Pulmonary artery endothelial cell (primary cell): ENCODE measurements at places on chromosomes 11 and 22. TPM values are rescaled to one million over a fixed set of nuclear protein-coding genes. Genes with fewer than 3 reads are reported as not detected.

DNA sequence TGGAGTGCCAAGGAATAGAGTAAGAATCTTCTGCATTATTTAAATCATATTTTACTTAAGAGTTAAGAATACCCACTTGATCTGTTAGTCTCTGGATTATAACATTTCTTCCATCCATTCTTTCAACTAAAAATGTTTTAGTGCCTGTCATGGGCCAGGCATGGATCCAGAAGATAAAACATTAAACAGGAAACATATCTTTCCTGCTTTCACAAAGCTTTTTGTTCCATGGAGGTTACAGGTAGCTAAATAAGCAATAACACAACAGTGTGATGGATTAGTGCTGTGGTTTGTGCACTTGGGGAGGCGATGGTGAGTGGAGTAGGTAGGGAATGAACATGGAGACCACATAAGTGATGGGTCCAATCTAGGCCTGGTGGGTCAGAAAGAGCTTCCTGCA is 258.5 kb downstream of the DDX10 start:
- DNase-seq = peak; percentile 51

The TNNT3 gene
- total RNA-seq = not detected in 2 replicates

DNA sequence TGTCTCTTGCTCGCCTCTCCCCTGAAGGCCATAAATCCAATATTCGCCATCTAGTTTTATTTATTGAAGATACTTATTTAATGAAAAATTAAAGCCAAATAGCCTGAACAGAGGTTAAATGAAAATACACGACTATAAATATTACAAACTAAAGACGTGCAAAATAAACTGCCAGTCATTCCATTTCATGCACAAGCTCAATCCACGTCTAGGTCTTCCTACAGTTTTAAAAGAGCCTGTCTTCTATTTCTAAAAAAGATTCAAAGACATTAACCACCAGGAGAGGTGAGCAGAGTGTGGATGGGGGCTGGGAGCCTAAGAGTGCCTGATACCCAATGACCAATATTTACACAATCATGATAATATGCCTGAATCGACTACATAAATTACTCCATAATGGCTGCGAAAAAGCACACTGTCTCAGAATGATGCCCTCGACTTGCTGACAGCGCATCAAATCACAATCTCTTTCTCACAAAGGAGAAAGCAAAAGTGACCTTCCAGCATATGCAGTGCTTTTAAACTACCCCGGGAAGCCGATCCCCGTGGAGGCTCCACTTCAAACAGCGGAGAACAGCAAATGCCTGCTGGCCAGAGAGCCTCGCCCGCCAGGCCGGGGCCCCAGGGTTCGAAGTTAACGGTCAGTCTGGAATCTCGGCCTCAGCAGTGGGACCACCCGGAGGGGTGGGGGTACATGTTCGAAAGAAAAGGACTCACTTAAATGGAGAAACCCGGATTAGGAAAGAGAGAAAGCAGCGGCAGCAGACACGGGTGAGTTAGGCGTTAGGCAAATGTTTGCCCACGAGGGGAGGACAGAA is 1.7 kb downstream of the FCHSD2 start:
- no peak for DNase-seq

DNA sequence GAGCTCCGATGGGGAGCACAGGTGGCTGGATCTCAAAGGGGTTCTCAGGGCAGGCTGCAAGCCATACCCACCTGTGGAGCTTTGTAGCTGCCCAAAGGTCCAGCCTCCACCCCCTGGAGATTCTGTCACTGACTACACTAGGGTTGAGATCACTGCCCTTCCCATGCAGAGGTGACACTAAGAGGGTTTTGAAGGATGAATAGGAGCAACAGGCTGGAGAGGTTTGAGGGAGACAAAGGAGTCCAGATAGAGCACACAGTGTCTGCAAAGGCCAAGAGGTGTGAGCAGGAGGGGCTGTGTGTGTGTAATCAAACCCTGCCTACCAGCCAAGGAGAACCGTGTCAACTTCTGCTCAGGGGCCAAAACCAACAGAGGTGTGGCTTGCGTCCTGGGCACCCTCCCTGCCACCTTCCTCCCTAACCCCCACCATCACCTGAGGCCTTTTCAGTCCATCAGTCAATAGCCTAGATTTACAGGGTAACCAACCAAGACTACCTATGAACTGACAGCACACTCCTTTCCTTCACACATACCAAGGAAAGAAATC is 43.0 kb upstream of the WNT11 start:
- no peak for DNase-seq

- DNase-seq = no peak
Observed at GRCh38 chr11:117820071-117820470, 4.5 kb downstream of the FXYD2 start.

The CRYBB2 gene
- not detected in 2 replicates for total RNA-seq

GRCh38 chr11:113177671-113178070 is 136.7 kb upstream of the TTC12 start:
- no peak for DNase-seq

- no peak for DNase-seq
Observed at GRCh38 chr11:123143921-123144320, 51.1 kb downstream of the CLMP start.

The ANKRD42 gene
- total RNA-seq = 6.7 and 8.7 TPM in 2 replicates

The TPBGL gene
- under 0.01 and 0.07 TPM in 2 replicates for total RNA-seq

The STARD10 gene
- 41.7 and 42.3 TPM in 2 replicates for total RNA-seq

DNA sequence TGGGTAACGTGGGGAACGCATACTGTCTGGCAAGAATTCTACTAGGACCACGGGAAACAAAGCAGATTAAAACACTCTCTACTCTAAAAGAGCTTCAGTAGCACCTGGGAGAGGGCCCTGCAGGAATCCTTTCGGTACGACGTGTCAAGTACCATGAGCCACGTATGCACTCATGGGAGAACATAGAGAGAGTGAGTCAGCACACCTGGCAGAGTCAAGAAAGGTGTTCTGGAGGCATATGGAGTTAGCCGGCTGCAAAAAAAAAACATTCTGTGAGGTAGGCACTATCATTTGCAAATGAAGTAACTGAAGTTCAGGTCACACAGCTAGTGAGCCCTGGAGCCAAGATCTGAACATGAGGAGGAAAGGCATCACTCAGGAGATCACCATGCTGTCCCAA is 71.1 kb upstream of the BID start:
- DNase-seq = no peak

- DNase-seq = no peak
Observed at GRCh38 chr22:42905702-42906183, 48.7 kb upstream of the ARFGAP3 start.

DNA sequence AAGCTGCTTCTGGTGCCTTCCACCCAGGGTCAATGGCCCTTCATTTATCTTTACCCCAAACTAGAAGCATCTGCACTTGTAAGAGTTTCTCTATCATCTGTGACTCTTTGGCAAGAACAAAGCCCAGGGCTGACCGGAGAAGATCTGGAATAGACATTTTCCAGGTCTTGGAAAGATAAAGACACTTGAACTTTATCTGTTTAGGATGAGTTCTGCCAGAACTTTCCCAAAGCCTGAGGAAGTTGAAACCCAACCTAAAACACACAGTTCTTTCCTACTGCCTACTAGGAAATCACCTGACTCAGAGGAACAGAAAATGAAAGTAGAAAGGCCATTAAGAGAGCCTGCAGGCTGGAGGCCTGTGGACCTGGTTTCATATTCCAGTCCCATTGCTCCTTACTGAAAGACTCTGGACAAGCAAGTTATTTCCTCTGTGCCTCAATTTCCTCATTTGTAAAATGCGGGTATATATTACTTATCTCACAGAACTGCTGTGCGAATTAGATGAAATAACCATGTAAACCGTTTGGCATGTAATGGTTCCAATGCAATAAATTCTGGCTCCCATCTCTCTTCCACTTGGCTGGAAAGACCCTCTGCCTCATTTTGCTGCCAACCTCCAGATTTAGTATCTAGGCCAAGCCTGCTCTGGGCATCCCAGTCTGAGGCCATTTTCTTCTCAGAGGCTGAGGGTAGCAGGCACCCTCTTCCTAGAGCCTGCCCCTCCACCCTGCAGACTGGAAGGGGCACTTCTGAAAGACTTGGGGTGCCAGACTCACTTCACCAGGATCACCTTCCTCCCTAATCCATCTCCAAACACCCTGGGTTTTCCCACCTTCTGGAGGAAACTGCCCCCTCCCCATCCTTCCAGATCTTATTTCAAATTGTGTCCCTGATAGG is 1.2 kb downstream of the UBE2L6 start:
- DNase-seq = no peak

GRCh38 chr11:85123752-85124231 is 503.4 kb downstream of the DLG2 start:
- DNase-seq = no peak

The MPPED1 gene
- not detected in 2 replicates for total RNA-seq

- DNase-seq = no peak
Observed at GRCh38 chr11:75077316-75077715, 19.4 kb downstream of the OR2AT4 start.

GRCh38 chr11:119571311-119571710 is 148.3 kb upstream of the THY1 start:
- no peak for DNase-seq

DNA sequence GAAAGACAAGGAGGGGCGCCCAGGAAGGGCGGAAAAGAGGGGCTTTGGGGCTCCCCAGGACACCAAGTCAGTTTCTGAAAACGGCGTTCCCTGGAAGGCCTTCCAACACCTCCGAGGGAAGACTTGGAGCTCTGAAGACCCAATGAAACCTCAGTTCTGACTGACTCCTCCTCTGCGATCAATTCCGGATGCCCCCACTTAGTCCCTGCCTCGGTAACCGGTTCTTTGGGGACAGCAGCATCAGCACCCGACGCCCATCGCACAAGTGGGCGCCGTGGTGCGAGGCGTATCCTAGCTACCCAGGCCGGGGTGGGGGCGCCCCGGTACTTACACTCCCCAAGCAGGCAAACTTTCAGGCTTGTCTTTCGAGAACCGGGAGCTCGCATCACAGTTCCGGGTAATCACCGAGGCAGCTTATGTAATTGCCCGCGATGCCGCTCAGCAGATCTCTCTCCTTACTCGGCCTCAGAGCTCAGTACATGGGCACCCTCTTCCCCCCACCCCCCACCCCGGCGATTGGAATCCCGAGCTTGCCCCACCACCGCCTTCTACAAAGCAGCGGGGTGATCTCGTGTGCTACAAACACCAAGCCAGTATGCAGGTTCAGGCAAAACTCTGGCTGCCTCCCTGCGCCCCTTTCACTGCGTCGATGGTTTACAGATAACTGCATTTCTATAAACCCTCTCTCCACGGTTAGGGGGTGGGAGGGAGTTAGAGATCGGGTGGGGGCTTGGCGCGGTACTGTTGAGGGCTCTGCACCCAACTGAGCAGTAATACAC is 2.0 kb downstream of the TENM4 start:
- no peak for DNase-seq

- DNase-seq = no peak
Observed at GRCh38 chr11:10022764-10023163, 271.3 kb downstream of the SBF2 start.

GRCh38 chr11:114166362-114166761 is 106.9 kb downstream of the ZBTB16 start:
- no peak for DNase-seq

DNA sequence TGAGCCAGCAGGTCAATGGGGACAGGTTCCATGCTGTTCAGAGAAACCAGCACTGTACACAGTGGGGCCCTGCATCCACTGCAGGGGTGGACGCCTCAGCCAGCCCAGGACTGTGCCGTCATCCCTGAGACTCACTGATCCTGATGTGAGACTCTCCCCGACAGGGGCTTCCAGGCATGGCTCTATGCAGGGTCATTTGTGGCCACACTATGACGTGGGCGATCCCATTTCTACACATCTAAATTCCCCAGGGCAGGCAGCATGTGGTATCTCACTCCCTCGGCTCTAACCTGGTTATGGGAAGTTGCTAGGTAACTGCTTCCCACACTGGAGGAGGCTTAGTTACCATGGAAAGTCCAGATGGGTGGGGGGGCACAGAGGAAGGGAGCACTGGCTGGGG is 14.2 kb upstream of the FAM83F start:
- DNase-seq = no peak

The ANO5 gene
- total RNA-seq = 2.3 and 4.7 TPM in 2 replicates

The PITPNM1 gene
- 15.5 and 16.4 TPM in 2 replicates for total RNA-seq

DNA sequence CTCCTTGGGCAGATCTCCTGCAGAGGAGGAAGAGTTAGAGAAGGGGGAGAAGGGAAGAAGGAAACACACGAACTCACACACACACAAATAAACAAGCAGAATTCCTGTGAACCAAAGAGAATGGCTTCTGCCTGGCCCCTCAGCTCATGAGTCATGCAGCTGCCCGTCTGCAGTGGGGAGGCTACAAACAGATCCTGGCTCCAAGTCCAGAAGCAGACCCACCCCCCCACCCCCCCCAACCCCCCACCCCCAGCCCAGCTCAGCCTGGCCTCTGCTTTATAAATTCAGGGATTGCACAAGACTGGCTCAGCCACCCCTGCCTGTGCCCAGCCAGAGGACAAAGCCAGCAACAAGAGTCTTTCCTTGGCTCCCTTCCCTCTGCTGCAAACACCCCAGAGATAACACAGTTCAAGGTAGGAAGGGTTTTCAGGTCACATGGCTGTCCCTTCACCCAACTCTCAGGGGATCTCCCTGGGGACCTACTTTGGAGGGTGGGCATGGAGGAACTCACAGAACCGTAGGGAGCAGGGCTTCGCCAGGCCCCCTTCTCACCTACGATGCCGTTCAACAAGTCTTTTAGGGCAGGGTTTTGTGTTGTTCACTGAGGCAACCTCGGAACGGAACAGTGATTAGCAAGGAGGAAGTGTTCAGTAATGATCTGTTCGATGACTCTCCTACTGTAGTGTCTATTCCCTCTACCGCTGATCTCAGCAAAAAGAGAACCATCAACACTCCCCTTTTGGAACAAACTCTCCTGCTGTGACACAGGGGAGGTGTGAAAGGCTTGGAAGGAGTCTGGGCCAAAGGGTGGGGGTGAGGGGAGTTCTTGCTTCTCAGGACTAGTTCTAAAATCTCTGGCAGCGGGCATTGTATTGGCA is 35.5 kb downstream of the RPL27A start:
- DNase-seq = peak; percentile 41
